ENCODE measurements at places on chromosomes 5 and 9.

GRCh38 chr5:119316906-119317305 is 38.9 kb upstream of the TNFAIP8 start:
- DNase-seq: no peak

GRCh38 chr5:109788596-109788995 is 98.9 kb downstream of the MAN2A1 start:
- DNase-seq: no peak

- DNase-seq: no peak
These were observed 14.1 kb downstream of the CAPSL start for GRCh38 chr5:35924122-35924949.

DNA sequence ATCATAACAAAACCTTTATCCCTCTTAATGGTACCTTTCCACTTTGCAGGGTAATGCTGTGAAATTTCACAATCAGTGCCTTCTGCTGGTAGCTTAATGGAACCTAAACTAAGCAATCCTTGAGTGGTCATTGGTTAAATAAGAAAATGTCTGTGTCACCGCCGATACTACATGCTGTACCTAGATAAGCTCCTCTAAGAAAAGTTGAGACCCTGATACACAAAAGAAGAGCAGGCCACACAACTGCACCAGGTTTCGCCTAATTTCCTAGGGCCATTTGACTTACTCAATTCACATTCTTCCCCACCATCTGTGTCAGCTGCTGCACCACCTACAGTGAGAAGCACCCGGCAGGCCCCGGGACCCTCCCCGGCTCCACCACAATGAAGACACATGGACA is 9.0 kb upstream of the EDF1 start:
- no peak for DNase-seq

DNA sequence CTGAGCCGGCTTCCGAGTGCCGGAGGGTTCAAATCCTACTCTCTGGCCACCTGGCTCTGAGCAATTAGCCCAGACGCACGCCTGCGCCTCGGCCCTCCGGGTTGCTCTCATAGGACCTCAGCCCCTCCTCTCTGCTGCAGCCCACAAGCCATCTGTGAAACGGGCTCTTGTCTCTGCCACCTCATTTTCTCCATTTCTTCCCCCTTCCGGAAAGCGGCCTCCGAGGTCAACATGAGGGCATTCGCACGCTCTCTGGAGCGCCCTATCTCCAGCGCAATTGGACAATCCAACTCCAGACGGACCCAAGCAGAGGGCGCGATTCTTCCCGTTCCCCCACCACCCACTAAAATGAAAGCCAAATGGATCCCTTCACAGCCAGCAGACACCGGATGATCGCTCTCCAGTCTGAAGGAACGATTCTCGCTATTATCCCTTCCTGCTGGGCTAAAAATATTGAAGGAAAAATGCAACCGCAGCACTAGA is 41.5 kb downstream of the VAV2 start:
- DNase-seq: no peak

DNA sequence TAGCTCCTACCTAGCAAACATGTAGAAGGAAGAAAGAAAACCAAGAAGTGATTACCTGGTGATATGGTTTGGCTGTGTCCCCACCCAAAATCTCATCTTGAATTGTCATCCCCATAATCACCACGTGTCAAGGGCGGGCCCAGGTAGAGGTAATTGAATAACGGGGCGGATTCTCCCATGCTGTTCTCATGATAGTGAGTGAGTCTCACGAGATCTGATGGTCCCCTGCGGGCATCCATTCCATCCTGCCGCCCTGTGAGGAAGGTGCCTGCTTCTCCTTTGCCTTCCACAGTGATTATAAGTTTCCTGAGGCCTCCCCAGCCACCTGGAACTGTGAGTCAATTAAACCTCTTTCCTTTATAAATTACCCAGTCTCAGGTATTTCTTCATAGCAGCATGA is 27.4 kb upstream of the ANKRD34B start:
- DNase-seq: no peak

- DNase-seq: peak; percentile 91
These were observed 323.9 kb downstream of the TMEM161B start for GRCh38 chr5:87944553-87945285.

- no peak for DNase-seq
These were observed 47.1 kb upstream of the NEK6 start for GRCh38 chr9:124210697-124211096.

- no peak for DNase-seq
These were observed 2.7 kb downstream of the UBAC1 start for GRCh38 chr9:135958485-135958884.

GRCh38 chr9:109797006-109797405 is 17.0 kb downstream of the PALM2AKAP2 start:
- DNase-seq: no peak

GRCh38 chr9:107239474-107239873 is 43.6 kb upstream of the RAD23B start:
- no peak for DNase-seq

DNA sequence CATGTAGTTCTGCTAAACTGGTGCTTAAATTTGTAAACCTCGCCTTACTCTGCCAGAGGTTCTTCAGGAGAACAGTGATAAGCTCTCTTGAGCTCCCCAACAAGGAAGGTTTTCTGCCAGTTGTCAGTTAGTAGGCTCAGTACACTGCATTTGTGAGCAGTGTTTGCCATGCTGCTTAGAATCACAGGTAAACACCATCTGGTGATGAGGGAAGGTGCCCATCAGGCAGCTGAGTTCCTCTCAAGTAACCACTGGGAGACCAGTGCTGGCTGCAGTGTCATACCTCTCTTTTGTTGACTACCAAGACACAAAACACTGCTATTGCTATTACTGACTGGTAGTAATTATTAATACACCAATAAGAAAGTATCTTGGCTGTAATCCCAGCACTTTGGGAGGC is 186.2 kb upstream of the OTULINL start:
- no peak for DNase-seq

DNA sequence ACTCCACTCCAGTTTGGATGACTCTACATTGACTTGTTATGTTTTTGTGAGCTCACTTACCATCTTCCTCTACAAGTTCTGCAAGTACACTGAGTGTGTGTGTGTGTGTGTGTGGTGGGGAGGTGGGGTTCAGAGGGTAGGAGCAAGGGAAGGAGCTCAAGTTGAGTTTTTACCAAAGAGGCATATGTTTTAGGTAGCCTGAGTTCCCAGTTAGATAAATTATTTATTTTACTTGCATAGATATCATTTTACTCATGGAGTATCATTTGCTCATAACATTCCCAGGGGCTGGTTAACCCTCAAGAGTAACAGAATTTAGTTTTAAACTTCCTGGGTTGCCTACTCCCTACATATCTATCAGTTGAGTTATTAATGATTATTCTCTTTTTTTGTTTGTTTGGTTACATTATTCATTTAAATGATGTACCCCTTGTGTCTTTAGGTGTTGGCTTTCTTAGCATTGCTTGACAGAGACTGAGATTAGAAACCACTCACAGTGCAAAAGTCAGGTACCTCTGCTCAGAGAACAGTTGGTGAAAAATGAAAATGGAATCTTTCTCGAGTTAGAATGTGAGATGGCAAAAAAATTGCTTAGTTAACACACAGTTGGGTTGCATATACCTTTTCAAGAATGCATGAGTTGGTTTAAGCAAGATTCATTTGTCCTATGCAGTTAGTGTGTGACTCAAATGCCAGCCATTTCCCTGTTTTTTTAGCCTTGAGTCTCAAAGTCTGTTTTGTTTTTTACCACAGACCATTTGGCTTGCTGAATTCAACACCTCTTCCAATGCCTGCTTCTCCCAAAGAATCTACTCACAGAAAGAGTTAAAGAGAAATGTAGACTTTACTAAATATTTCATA is 29.2 kb downstream of the TNFSF8 start:
- no peak for DNase-seq

GRCh38 chr9:136191960-136192286 is 13.0 kb downstream of the LHX3 start:
- no peak for DNase-seq

- no peak for DNase-seq
These were observed 103.2 kb downstream of the DPYSL3 start for GRCh38 chr5:147406636-147407035.

DNA sequence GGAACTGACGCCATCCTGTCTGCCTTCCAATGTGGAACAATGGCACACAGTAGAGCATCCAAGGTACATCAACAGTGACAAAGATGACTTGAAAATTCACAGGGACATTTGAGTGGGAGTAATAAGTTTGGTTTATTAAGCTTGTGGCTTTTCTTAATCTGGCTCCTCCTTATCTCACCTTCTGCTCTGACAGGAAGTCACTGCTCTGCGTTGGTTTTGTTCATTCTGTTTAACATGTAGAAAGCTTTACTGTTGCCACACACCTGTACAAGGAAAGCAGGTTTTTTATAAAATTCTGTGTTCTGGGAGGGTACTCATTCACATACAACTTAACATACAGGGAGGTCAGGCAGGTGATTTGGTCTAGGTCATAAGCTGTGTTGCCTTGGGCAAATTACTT is 1.6 kb upstream of the GZMK start:
- no peak for DNase-seq

DNA sequence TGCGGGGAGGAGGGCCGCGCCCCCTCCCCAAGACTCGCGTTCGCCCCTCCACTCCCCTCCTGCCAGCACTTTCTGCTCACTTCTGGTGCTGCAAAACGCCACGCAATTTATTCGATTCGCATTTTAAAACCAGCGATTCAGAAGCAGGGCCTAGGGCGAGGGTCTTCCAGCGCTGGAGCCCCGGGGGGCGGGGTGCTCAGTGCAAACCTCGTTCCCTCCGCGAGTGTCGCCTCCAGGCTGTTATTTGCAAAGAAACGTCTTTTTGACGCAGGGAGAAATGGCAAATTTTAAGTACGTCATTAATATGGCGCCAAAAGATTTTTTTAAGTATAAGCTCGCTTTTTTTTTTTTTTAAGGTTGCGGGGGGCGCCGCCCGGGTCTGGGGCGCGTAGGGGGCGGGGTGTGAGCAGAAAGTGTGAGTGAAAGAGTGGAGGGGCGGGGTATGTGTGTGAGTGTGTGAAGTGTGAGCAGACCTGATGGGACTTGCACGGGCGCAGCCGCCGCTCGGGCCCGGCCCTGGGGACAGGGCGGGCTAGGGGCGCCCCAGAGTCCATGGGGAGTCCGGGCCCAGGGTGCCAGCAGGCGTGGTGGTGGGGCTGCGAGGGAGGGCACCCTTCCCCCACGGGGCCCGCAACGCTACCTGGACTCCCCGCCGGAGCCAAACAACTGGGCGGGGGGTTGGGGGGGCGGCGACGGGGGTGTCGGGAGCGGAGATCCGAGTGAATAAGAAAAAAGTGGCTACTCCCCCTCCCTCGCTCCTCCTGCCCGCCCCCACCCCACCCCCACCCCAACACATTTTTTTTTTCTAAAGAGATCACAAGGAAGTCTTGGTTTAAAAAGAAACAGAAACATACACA is at the start of gene JADE2:
Gene JADE2, plus strand, starts transcription at position 845 of the 857 bp plus-strand sequence. CDS start 10,188 bp downstream, outside the sequence.
- peak; percentile 88 for DNase-seq

- DNase-seq: no peak
These were observed 875 bp downstream of the TPM2 start for GRCh38 chr9:35688558-35689541.

DNA sequence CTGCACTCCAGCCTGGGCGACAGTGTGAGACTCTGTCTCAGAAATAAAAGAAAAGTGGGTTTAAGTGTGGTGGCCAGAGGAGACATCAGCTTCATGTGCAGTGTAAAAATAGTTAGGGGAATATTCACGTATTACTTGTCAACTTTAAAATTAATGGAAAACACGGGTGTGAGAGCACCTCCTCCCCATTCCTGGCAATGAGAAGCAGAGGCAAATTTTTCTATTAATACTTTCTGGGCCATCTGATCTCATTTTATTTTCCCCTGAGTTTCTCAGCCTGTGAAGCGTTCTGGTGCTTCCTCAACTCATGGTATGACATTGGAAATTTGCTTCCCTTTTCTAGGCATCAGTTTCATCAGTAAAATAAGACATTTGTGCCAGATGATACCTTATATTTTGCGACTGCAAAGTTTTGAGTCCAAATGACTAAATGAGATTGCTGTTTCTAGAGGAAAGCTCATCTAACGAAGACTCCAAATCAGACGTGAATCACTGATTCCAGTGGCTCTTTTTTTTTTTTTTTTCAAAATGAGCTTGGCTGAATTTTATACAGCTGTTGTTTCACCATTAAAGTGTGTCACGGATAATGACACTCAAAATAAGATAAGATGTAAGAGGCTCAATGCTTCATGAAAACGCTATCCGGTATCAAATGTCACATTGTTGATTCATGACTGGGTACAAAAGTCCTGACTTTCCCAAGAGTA is 104.6 kb downstream of the MSX2 start:
- DNase-seq: no peak

DNA sequence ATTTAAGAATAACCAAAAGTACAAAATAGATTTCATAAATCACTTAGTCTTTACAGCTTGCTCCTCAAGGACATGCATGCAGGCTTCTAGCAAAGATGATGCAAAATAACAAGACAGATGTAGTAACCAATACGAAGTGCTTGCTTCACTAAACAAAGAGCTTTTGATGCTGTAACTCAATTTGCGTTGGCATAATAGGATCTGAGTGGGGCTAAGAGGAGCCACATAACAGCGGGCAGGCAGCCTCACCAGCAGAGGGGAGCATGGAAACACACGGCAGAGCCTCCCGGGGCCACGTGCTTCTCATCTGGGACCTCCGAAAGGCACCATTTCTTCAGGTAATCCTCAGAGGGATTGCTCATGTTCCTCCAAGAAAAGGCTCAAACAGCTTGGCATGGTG is 139.7 kb downstream of the C5orf15 start:
- DNase-seq: no peak

Data from posterior cingulate gyrus (tissue), 11 donors.